Endodermal cell (in vitro differentiated cells): ENCODE measurements at places on chromosomes 2 and 18. TPM values are rescaled to one million over a fixed set of nuclear protein-coding genes. Genes with fewer than 3 reads are reported as not detected.

DNA sequence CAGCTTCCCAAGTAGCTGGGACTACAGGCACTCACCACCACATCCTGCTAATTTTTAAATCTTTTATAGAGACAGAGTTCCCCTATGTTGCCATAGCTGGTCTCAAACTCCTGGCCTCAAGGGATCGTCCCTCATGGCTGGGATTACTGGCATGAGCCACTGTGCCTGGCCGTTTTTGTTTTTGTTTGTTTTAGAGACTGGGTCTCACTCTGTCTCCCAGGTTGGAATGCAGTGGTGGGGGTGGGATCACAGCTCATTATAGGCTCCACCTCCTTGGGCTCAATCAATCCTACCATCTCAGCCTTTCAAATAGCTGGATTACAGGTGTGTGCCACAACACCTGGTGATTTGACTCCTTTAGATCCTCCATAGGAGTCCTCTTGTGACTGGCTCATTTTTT lies 19.5 kb upstream of the ZDBF2 start:
- DNase-seq, result peak; percentile 87

DNA sequence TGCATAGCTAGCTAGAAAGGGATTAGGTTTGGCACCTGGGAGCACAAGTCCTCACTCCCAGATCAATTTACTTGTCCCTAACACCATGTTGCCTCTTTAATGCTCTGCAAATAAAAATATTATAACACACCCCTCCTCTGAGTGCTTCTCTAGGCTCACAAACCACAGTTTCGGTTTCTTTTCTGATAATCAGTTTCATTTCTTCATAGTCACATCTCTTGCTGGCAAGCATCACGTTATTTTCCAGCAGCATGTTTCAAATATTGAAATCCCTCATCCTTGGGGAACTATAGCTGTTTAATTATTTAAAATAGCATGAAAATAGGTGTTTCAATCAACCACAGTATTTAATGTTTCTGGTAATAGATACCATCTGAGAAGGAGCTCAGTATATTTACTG lies 13.9 kb upstream of the SMCHD1 start:
- no peak for DNase-seq

- DNase-seq, result peak; percentile 17
Measured at GRCh38 chr2:217792626-217793527, 209.9 kb downstream of the TNS1 start.

BOLA3 gene
- 43.2 and 49.5 TPM in 2 replicates for total RNA-seq

C1QL2 gene
- total RNA-seq, result not detected in 3 replicates
